ENCODE measurements at places on chromosomes 12 and 14.

DNA sequence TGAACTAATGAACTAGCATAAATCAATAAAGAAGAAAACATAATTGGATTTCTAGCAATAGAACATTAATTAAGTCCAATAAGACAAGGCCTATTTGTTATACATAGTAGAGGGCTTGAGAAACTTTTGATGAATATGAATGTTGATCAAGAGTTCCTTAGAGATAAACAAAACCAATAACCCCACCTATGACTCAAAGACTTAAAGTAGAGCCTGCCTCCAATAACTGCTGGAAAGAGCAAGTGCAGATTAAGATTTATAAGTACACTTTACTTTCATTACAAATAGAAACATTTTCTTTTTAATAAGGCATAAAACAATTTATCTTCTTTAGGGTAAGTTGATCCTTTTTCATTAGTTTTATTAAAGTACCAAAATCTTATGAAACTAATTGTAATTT, 185.7 kb downstream of the SRGAP1 start:
- no peak for DNase-seq

GRCh38 chr14:52724360-52724644, 5.7 kb upstream of the STYX start:
- no peak for DNase-seq

DNA sequence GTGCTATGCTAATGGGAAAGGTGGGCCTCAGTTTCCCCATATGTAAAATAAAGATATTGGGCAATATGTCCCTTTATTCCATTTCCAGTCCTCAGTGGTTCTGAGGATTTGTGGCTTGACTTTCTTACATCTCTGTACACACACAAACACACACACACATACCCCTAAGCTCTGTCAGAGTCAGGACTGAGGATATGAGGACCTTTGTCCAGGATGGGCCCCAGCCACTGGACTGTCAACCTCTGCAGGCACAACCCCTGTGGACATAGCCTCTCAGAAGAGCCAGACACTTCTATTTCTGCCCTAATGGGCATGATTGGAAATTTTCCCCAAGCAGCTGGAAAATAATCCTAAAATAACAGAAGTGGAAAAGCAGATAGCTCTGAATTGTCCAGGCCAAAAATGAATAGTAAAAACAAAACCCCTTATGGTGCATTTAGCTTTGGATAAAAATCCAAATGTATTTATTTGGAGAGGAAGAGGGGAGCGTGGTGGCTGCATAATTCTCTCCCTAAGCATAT, 50.2 kb downstream of the RIN3 start:
- DNase-seq, result no peak

- no peak for DNase-seq
Measured at GRCh38 chr14:23042162-23042965, at the start of gene PSMB11. TSS of gene PSMB11 (plus strand) at chr14:23042212. CDS start at chr14:23042226, 14 bp downstream.

DNA sequence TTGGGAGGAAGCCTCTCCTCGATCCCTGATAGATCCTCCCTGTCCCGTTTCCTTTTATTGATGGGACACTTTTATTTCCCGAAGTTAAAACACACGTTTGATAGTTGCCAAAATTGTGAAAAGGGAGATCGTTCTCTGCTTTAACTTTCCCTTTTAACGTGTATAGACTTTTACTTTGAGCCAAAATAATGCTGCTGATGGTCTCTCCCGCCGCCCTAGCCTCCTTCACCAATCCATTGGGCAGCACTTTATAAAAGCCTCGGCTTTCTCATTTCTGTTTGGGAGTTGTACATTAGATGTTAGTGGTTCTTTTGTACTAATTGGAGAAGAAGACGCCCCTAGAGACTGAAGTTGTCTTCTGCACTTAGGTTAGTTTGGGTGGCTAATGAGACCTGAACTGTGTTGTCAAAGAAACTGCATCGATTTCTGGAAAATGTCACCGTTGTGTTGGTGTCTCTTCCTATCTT, 1.4 kb downstream of the TMTC2 start:
- DNase-seq, result peak; percentile 7

DNA sequence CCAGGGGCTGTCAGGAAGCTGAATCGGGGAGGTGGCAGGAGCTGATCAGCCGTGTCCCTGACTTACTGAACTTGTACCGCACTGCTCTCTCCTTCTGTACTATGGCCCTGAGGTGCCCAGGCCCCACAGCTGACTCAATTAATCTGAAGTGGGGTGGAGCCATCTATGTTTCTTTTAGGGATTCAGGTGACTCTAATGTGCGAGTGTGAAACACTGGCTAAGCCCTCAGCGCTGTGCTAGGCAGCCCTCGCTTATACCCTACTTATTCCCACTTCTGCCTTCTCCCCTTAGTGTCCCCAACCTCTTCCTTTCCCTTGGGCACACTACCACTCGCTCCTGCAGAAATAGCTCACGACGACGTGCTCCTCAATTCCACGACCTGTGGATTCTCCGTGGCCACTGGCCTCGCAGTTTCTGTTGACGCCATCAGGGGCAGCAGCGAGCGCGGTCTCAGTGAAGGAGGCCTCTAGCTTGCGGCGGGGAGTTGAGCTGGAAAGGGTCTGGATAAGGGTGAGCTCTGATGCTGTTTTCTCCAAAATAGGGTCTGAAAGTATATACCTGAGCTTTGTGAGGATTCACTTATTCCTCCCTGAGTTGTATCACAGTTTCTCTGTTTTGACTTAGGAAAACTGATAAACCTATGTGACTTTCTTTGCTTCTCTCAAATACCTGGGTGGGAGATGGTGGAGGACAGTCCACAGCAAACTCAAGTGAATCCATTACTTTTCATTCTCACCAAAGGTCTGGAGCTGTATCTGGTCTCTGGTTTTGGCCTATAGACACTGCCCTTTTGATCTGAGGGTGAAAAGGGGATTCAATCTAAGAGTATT, 167.6 kb downstream of the SLC41A2 start:
- DNase-seq, result no peak

GRCh38 chr14:58667900-58668299, 30.1 kb downstream of the DACT1 start:
- no peak for DNase-seq

Measured in HL-60 (cell line).